CD4-positive, alpha-beta T cell treated with Interleukin-10 for 1 hour (primary cell): ENCODE measurements at places on chromosomes 16 and 17.

DNA sequence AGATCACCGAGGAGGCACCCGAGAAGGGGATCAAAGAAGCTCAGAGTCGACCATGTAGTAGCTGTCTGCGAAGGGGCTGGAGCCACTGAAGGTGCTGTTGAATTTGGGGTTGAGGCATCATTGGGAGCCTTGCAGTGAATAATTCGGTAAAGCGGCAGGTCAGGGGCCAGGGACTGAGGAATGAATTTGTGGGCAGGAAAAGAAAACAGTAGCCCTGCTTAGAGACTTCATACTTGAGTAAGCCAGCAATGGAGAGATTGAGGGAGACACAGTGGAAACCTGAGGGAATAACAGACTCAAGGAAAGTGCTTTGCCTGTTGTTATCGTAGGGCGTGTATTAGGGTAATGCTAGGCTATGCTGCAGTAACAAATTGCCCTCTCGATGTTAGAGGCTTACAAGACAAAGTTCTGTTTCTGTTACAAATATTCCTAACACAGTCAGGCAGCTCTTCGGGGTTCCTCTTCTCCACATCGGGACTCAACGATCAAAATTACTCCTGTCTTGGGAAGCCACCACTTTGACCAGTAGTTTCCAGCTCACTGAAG is 13.4 kb upstream of the HERPUD1 start:
- DNase-seq = no peak

GRCh38 chr16:15694499-15694898 is 44.5 kb downstream of the NDE1 start:
- no peak for DNase-seq

- peak; percentile 75 for DNase-seq
These were observed 414 bp downstream of the DUSP14 start for GRCh38 chr17:37490022-37490587.

- DNase-seq = no peak
These were observed 237.3 kb downstream of the XYLT1 start for GRCh38 chr16:17233318-17234002.

GRCh38 chr16:1035066-1035415 is 37.5 kb upstream of the SSTR5 start:
- no peak for DNase-seq

DNA sequence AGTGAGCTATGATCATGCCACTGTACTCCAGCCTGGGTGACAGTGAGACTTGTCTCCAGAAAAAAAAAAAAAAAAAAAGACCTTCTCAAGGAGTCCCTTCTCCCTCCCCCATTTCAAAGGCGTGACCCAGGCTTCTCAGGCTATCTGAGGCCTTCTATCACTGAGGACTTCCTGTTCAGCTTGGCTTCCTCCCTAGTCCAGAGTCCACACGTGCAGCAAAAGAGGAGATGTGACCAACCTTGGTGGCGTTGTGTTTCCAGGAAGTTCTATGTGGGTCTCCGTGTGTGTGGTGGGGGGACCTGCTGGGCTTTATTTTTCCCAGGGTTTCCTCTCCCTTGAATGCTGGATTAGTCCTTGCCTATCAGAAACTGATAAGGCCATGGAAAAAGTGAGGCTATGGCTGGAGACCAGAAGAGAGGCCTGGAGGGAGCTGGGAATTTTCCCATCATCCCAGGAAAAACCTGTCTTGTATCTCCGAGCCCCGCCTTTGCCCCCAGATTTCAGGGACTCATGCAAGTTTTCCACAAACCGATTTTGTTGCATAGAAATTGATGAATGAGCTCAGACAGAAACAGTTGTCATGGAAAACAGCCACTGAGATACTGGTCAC is 148.1 kb downstream of the SALL1 start:
- no peak for DNase-seq

- no peak for DNase-seq
These were observed 235.1 kb downstream of the CEP112 start for GRCh38 chr17:65956814-65957213.

GRCh38 chr16:3841729-3842508 is 38.6 kb downstream of the CREBBP start:
- no peak for DNase-seq

DNA sequence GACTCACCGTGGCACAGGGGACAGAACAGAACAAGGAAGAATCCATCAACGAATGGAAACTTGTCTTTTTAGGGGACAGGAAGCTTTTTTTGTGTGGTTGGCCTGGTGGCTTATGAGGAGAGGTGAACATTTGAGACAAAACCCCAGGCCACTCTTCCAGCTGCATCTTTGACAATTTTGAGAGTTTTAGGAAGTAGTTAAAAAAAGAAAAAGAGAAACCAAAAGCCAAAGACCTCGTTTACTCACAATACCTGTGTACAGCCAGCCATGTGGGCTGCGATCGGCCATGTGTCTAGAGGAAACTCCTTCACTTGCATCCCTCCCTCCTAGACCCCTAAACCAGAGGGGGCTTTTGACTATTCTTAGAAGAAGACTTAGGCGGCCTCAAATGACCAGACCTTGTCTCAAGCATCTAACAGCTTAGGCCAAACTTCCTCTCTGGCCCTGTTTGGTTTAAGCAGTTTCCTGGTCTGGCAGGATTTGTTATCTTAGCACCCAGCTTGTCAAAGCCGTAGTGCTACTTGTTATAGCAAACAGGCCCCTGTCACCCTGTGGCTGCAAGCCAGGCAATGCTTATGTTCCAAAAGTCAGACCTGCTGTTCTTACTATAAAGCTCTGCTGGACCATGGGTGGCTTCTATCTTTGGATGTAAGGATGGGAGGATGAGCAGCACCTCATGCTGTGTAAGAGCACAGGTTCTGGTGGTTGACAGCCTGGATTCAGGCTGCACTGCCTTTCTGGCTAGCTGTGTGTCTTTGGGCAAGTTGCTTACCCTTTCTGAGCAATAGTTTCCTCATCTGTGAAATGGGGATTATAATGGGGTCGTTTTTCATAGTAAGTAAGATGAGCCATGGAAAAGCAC is 17.7 kb downstream of the KSR1 start:
- DNase-seq = peak; percentile 82

GRCh38 chr17:76911299-76912017 is 43.3 kb downstream of the MGAT5B start:
- no peak for DNase-seq

GRCh38 chr17:82244413-82245133 is 15.7 kb downstream of the SLC16A3 start:
- no peak for DNase-seq

DNA sequence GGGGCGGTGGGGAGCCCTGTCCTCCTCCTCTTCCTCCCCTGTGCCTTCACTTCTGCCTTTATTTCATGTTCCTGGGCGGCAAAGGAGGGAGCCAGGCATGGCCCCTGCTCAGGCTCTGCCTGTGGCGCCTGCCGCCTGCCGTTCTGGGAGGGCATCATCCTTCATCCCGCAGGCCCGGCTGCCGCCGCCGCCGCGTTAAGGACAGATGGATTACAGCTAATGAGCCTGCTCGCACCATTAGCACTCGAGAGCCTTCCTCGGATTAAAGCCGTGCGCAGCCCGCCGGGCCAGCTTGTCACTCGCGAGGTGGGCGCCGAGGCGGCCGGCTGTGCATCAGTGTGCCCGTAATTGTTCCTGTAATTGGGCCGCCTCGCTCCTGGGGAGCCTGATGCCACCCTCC is 127.7 kb upstream of the GSE1 start:
- no peak for DNase-seq

DNA sequence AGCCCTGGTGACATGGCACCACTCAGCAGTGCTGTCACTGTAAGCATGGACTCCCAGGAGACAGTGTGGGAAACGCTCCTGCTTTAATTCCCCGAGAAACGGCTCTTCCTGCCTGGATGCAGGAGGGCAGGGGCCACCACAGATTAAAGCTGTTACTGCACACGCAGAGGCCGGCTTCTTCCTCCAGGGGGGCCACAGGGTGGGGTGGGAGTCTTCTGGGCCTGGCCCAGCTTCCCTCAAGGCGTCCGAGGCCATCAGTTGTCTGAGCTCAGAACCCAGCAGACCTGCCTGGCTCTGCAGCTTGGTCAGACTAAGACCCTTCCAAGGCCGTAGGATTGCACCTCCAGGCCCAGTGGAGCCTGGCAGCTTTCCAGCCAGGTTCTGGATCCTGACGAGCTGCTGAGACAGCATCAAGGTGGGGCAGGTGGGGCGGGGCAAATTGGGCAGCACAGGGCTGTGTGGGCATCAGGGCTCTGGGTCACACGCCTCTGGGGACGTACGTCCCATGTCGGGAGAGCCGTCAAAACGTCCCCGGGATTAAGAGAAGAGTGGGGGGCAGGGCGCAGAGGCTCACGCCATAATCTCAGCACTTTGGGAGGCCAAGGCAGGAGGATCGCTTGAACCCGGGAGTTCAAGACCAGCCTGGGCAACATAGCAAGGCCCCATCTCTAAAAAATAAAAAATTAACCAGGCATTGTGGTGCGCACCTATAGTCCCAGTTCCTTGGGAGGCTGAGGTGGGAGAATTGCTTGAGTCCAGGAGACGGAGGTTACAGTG is 5.0 kb upstream of the CAPN15 start:
- no peak for DNase-seq

GRCh38 chr17:79970576-79971068 is 65.0 kb downstream of the TBC1D16 start:
- peak; percentile 17 for DNase-seq

DNA sequence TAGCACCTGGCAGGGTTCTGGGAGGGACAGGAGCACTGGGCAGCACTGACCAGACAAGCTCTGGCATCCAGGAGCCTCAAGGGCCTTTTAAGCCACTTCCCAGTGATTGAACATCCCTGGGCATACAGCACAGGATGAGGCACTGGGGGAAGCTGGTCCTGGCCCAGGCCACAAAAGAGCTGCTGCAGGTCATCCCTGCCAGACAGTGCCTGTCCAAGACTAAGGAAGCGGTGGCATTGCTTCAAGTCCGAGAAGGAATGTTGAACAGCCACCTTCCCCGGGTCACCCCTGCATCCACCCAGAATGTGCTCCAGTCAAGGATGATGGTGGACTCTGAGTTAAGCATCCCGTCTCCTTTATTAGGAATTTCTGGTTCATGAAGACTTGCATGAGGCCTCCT is 1.2 kb upstream of the OSBPL7 start:
- DNase-seq = no peak
